Caki2 (cell line): ENCODE measurements at places on chromosomes 4 and X.

GRCh38 chr4:48722509-48723446 lies 57.3 kb downstream of the FRYL start:
- DNase-seq: no peak

- DNase-seq: peak; percentile 72
Observed at GRCh38 chr4:155889031-155889793, 14.3 kb upstream of the TDO2 start.

- DNase-seq: no peak
Observed at GRCh38 chr4:108903464-108904221, 140.8 kb upstream of the ETNPPL start.

DNA sequence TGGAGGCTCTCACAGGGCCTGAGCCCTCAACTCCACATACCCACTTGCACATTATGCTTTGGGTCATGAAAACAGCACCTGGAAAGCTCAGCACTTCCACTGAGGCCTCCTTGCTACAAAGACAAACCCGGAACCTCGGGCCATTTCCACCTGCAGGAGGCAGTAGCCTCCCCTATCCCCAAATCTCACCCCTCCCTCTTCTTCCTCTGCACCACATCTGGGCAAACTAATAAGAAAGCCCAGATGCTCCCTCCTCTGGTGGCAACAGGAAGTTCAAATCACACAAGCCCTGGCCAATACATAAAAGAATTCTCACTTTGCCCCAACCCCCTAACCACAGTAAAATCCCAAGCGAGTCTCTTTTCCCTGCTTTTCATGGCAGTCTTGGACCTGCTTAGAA lies 136.4 kb downstream of the MAPK10 start:
- no peak for DNase-seq

DNA sequence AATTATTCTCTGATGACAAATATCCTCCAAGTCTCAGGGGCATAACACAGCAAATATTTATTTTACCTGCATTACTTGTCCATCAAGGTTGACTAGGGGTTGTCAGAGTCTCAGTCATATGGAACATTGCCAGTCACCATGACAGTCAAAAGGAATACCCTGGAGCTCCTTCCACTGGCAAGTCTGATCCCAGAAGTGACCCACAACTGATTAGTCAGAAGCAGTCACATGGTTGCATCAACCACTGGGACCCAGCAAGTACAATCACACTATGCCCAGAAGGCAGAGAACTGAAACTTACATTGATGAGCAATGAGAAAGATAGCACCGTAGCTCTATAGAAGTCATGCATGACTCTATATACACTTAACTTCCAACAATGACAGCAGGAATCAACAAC lies 41.9 kb upstream of the SOD3 start:
- peak; percentile 94 for DNase-seq

- no peak for DNase-seq
Observed at GRCh38 chr4:18180122-18180521, 158.6 kb upstream of the LCORL start.

- no peak for DNase-seq
Observed at GRCh38 chr4:61571761-61572559, 371.8 kb downstream of the ADGRL3 start.

- DNase-seq: no peak
Observed at GRCh38 chrX:149230689-149231088, 274.4 kb downstream of the IDS start.

DNA sequence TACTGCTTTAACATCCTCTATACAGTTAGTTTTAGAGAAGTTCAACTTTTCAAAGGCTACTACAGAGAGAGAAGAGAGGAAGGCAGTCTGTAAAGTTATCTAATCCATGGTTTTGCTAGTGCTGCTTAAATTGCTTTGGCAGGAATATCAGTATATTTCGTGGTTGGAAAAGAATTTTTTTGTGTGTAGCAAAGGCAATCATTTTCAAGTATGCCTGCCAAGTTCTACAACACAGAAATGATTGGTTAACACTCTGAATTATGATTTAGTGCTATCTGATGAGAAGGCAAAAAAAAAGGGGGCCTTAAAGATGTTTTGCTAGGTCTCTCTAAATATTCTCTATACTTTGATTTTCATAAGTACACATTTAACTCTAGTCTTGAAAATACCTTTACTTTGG lies 133.1 kb downstream of the JADE1 start:
- DNase-seq: no peak

DNA sequence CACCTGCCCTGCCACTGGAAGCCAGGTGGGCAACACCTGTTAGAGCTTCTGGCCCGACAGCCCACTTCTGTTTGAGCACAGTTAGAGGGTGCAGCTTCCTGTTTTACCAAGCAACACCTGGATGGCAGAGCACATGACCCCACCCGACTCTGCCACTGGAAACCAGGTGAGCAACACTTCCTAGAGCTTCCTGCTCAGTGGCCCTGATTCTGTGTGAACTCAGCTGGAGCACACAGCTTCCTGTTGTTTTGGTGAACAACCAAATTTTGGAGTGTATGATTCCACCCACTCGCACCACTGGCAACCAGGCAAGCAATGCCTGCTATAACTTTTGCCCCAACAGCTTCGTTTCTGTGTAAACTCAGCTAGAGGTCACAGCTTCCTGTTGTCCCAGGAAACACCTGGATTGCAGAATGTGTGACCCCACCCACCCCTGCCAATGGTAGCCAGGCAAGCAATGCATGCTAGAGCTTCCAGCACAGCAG lies 163.8 kb upstream of the KLF8 start:
- no peak for DNase-seq

- DNase-seq: no peak
Observed at GRCh38 chr4:42843694-42844093, 48.8 kb upstream of the GRXCR1 start.

DNA sequence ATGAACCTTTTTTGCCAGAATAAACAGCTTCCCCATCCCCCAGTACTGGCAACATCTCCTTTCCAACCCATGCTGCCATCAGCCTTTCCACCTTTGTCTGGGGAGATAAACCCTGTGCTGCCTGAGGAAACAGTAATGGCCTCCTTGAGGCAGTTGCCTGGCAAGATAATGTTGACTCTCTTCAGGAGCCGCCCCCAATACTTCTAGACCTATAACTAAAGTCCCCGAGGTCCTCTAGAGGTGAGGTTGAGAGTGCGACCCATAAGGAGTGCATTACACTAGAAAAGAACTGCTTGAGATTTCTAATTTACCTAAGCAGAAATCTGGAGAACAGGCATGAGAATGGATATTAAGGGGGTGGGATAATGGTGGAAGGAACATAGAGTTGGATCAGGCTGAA lies 963.2 kb upstream of the PCDH7 start:
- no peak for DNase-seq

- no peak for DNase-seq
Observed at GRCh38 chr4:176230836-176231235, 35.5 kb upstream of the SPATA4 start.

GRCh38 chr4:88854481-88854880 lies 156.9 kb upstream of the NAP1L5 start:
- DNase-seq: no peak

DNA sequence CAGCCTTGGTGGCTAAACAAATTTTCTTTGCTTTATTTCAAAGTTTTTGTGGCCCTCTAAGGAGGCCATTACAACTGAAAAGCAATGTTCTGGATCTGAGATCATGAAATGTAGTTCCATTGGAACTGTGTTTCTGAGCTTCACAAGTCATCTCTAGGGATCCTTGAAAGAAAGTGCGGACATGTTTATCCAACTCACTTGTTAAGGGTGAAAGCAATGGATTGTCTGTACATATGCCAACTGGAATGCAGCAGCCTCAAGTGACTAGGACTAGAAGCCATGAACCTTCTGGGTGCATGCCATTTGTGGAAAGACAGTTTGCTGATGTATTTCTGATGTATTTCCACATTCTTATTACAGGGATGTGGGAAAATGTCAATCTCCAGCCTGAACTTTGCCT lies 36.7 kb upstream of the KLHL13 start:
- DNase-seq: no peak

DNA sequence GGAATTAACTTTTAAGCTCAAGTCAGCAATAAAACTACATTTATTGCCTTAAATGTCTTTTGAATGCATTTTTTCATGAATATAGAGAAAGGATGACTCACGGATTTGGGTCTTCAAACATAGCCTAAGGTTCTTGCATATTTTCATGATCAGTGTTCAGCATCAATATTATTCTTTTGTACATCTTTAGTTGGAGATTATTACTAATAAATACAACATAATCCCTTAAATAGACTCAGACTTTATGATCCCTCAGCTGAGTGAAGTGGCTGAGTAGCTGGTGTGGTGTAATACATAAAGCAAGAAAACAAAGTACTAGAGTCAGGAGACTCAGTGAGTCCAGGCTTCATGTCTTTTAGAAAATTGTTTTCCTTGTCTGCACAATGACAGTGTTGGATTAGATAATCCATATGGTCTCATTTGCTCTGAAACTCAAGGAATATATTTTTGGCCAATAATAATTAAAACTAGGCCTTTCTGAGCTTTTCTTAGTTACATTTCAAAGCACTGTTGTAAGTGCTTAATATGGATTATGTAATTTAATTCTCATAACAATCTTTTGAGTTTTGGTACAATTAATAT lies 78.3 kb upstream of the UNC5C start:
- DNase-seq: no peak

DNA sequence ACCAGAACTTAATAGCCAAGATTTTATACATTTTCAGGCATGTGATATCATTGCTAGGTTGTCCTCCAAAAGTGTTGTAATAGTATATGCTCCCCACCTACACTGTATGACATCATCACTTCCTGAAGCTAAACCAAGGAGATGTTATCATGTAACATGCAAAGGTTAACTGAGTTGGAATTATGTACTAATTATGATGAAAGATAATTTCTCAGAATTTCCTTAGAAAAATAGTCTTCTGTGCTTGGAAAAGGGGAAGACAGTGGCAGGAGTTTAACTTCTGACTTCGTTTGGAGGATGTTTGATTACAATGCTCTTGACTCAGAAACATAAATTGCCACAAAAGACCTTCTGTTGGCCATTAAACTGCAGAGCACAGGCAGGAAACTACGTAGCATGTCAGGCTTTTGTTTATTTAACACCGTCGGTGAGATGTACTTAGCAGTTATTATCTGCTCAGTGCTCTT lies 83.6 kb upstream of the GUCY1A1 start:
- DNase-seq: peak; percentile 19

DNA sequence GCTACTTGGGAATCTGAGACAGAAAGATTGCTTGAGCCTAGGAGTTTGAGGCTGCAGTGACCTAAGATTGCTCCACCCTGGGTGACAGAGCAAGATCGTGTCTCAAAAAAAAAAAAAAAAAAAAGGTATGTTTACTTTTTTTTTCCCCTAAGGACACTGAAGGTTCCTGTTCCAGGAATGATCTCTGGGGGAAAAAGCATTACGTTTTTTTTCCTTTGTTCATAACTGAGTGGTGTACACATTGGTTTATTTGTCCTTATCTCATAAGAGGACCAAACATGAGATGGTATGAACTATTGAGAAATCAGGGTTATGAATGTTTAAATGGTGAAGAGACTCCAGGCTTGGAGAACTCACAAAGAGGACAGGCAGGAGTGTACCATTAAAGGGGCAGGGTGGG lies 120.4 kb upstream of the IL1RAPL2 start:
- no peak for DNase-seq

DNA sequence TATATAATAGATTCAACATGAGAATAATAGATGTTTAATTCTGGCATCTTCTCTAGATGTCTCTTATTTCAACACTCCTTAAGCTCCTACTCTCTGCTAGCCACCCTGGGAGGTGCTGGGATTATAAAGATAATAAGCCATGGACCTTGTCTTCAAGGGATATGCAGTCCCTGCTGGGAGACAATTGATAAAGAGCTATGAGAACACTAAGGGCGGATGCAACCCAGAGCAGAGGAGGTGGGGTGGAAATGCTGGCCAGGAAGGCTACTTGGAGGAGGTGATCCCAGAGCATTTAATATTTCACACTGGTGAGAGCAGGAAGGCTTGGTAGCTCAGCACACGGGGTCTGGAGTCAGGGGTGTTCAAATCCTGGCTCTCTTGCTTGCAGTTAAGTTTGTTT lies 18.3 kb upstream of the PGRMC2 start:
- DNase-seq: no peak

- DNase-seq: no peak
Observed at GRCh38 chrX:9278475-9279233, 186.2 kb upstream of the TBL1X start.

DNA sequence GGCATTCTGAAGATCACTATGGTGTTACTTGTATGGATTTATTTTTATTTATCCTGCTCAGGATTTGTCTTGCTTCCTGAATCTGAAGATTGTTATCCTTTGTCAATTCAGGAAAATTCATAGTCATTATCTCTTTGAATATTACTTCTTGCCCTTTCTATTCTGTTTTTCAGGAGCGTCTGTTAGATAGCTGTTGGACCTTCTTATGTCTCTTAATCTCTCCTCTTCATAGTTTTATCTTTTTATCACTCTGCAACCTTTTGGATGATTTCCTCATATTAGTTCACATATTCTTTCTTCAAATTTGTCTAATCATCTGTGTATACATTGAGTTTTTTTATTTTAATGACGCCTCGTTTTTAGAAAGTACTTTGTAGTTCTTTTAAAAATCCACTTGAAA lies 19.6 kb downstream of the WDR19 start:
- no peak for DNase-seq

DNA sequence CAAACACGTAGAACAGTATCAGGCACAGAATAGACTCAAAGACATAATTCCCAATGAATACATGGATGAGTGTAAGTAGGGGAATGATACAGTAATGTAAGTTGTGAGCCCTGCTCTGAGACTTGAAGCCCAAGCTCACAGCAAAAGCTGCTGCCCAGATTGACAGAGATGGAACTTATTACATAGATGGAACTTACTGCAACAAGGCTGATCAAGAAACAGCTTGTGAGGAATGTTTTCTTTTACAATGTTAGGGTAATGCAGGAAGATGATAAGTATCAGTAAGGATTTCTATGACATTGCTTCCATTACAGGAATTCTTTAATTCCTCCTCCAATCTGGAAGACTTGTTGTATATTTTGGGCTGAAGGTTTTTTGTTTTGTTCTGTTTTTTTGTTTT lies 278.4 kb downstream of the IL15 start:
- DNase-seq: no peak

- no peak for DNase-seq
Observed at GRCh38 chrX:15344106-15344505, 8.8 kb upstream of the PIGA start.

GRCh38 chr4:95049551-95050233 lies 291.9 kb downstream of the BMPR1B start:
- DNase-seq: no peak

GRCh38 chr4:42642101-42642797 lies 14.7 kb downstream of the ATP8A1 start:
- no peak for DNase-seq

- DNase-seq: no peak
Observed at GRCh38 chrX:118569676-118570075, 74.1 kb downstream of the DOCK11 start.

- no peak for DNase-seq
Observed at GRCh38 chr4:139112650-139113049, 64.4 kb downstream of the ELF2 start.

DNA sequence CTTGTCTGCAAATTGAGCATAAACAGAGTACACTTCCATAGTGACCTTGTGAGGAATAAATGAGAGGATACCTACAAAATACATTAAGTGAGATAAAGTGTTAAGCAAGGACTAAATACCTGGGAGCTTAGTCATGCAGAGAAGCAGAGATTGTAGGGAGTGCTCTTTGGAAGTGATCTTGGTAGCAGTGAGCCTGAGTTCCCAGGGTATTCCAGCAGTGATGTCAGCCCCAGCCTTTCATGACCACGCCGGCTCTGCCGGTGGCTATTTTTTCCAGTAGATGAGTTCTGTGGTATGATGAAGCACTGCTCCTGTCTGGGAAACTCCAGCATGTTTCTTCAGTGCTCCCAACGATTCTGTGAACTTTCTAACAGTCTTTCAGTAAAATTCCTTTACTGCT lies 391.5 kb upstream of the IGFBP7 start:
- DNase-seq: peak; percentile 85
